T-helper 17 cell (primary cell): ENCODE measurements at places on chromosomes 1 and 21.

- no peak for DNase-seq
Observed at GRCh38 chr1:9438431-9439073, 100.7 kb upstream of the SLC25A33 start.

GRCh38 chr1:48530727-48531351, 58.8 kb upstream of the SPATA6 start:
- DNase-seq, result no peak

DNA sequence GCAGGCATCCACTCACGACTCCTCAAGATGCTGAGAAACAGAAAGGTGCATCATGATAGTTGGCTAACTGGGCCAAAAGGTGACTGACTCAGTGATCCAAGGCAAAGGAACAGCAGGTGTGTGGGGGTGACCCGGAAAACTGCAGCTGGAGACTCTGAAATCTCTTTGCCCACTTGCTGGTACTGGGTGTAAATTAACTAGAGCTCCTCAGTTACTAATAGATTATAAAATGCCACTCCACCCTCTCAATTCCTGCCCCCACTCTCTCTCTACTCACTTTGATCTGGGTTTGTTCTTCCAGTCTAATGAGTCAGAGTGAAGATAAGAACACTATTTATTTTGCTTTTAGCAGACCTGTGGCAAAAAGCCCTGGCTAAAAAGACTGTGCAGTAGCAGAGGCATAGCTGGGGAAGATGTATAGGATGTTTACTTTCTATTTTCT, 7.2 kb upstream of the PIGC start:
- DNase-seq, result no peak

GRCh38 chr1:219564109-219564508, 48.8 kb downstream of the ZC3H11B start:
- no peak for DNase-seq

DNA sequence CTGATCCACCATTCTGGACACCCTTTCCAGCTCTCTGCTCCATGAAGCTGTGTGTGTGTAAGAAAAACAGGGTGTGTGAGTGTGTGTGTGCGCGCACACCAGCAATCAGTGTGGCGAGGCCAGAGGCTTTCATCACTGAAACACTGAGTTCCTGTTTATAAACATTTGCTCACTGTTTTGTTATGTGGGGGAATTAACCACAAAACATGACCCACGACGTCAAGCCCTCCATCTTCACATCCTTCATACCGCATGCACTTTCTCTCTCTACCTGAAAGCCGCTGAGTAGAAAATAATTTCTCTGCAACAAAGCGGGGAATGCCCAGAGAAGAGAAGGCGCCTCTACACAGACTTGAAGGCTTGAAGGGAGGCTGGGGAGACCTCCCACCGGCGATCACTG, 148.9 kb upstream of the IRF2BP2 start:
- peak; percentile 38 for DNase-seq

- no peak for DNase-seq
Observed at GRCh38 chr1:5650283-5651026, 341.8 kb downstream of the NPHP4 start.

- DNase-seq, result no peak
Observed at GRCh38 chr1:78176448-78176847, 130.7 kb downstream of the GIPC2 start.

DNA sequence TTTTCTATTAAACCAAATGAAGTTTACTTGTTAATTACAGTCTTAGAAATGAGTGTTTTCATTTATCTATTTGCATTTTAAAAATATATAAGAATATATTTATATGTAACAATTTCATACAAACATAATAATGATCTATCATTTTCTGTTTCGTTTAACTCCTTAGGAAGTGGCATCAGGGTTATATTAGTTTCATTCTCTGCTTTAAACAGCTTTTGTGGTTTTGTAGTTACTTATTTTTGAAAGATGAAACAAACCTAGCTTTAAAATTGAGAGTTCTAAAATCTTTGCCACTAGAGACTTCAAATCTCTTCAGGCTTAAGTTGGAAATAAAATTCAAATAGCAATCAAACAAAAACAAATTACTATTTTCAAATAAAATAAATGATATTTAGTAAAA, 2110.6 kb downstream of the MRPL39 start:
- no peak for DNase-seq

DNA sequence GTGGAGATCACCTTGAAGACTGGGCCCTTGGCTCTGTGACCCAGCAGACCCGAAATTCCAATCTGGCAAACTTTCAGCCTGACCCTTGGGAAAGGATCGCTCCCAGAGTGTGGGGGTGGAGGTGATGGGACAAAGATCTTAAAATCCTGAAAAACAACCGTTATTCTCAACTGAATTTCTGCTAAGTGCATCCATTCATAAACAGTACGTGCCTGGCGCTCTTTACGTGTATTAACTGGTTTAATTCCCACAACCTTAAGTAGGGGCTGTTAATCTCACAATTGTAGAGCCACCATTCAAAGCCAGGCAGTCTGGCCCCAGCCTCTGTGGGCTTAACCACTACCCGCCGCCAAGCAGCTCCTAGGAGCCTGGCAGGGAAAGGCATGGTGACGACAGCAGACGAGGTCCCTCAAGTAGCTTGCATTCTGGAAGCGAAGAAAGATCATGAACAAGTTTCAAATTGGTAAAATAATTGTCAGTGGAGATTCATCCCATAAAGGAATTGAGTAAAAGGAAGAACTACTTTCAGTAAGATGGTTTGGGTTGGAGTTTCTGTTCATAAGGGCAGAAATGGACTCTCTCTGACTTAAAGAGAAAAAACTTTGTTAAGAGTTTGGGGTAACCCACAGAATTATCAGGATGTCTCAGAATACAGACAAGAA, 11.4 kb upstream of the RGS16 start:
- peak; percentile 54 for DNase-seq

GRCh38 chr1:44237721-44238457, 24.6 kb downstream of the DMAP1 start:
- no peak for DNase-seq

GRCh38 chr1:183273300-183273699, 87.2 kb downstream of the LAMC2 start:
- DNase-seq, result no peak

DNA sequence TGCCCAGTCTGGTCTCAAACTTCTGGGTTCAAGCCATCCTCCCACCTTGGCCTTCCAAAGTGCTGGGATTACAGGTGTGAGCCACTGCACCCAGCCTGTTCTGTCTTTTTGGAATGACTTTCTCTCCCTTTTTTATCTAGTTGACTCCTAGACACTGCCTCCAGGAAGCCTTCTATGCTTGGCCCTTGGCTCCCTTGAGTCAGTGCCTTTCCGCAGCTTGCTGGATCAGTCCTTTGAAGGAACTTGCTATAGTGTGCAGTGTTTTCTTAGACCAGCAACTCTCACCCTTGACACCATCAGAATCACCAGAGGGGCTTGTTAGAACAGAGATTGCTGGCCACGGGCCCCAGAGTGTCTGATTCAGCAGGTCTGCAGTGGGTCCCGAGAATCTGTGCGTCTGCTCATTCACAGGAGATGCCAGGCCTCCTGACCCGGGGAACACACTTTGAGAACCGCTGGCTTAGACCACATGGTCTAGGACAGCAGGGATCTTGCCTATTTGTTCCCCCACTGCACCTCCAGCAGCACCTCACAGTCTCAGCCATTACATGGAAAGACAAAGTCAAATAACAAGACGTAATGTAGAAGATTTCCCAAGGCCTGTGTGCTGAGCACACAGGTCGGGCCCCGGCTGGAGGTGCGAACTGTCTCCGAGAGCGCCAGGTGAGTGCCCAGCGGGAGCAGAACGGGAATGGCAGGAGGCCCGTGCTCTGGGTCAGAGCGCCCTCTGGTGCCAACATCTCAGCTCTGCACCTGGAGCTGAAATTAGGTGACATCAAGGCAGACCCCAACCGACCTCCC, 27.4 kb upstream of the CTPS1 start:
- DNase-seq, result peak; percentile 50

DNA sequence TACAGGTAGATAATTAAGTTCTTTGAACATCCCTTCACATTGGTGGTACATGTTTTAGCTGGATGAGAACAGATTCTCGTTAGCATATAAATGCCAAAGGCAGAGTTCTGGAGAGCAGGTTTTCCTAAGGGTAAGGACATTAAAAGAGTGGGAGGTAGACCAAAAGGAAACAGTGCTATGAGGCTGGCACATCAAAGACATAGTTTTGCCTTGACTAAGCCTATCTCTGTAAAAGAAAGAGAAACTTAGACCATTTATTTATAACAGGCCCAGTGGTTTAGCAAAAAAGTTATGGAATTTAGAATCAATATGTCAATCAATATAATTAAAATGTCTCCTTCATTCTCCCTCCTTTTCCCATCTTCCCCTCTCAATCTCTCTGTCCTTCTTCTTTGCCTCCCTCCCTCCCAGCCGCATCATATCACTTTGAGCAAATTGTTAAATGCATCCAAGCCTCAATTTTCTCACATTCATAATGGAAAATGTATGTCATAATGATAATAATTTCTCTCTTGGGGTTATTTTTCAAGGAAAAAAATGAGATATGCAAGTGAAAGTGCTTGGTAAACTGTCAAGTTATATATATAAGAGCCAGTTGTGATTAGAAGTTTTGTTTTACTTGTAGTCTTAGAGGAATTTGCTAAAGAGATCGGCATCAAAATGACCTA, 209.9 kb upstream of the SGIP1 start:
- no peak for DNase-seq

GRCh38 chr1:33099290-33100118, 18.6 kb downstream of the AZIN2 start:
- peak; percentile 56 for DNase-seq

- no peak for DNase-seq
Observed at GRCh38 chr1:7104339-7104738, 319.1 kb downstream of the CAMTA1 start.

GRCh38 chr21:43328958-43329691, 97.8 kb downstream of the SIK1 start:
- no peak for DNase-seq

GRCh38 chr1:204345438-204345841, 14.3 kb downstream of the PLEKHA6 start:
- DNase-seq, result no peak

DNA sequence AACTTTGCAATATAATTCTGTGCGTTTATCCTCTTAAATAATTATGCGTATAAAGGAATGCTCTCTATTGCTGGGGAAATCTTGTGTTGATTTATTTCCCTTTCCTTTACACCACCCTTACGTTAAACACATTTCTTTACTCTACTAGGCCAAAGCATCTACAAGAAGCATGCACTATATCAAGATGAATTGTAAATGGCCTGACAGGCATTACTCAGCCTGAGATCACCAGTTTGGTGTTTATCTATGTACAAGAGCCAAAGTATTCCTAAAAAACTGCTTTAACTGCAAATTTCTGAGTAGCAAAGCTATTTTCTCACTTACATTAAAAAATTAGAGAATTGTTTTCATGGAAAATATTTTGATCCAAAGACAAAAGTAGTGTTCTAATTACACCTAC, 114.8 kb downstream of the TYW3 start:
- no peak for DNase-seq

DNA sequence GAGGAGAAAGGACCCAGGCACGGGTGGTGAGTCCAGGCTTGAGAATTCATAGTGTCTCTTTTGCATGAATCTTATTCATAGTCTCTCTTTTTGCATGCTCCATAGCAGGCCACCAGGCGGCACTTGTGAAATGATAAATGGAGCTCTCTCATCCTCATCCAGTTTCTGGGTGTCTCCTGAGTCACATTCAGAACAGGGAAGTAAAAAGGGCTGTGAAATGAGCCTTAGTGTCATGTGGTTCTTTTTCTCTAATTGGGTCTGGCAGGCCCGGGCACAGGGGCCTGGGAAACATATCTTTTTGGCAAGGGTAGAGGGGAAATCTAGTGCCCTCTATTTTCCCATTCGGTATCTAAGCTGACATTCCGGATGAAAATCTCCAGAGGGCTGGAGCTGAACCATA, 19.1 kb upstream of the NCF2 start:
- no peak for DNase-seq

GRCh38 chr1:217462159-217462558, 168.7 kb downstream of the GPATCH2 start:
- DNase-seq, result no peak

DNA sequence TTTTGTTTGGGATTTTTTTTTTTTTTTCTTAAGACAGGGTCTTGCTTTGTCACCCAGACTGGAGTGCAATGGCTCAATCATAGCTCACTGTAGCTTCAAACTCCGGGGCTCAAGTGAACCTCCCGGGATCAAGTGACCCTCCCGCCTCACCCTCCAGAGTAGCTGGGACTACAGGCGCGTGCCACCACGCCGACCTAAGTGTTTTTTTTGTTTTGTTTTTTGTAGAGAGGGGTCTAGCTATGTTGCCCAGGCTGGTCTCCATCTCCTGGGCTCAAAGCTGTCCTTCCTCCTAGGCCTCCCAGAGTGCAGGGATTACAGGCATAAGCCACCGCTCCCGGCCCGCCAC, 776 bp downstream of the HLCS start:
- DNase-seq, result no peak

DNA sequence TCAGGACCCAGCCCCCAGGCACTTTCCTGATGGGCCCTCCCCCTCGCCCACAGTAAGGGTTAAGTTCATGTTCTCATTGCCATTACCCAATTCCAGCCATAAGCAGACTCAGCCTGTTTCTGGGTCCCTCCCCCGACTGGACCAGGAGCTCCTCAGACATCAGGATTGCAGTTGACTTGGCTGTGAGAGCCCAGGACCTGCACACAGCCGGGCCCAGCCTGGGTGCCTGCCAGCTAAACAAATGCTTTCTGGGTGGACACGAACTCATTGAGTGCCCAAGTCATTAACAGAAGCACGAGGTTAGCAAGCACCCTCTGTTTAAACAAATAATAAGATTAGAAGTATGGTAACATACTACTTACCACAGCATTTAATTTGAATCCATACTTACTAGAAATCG, 147.9 kb upstream of the POU3F1 start:
- no peak for DNase-seq

GRCh38 chr1:9062846-9063245, 6.6 kb downstream of the SLC2A5 start:
- DNase-seq, result no peak

DNA sequence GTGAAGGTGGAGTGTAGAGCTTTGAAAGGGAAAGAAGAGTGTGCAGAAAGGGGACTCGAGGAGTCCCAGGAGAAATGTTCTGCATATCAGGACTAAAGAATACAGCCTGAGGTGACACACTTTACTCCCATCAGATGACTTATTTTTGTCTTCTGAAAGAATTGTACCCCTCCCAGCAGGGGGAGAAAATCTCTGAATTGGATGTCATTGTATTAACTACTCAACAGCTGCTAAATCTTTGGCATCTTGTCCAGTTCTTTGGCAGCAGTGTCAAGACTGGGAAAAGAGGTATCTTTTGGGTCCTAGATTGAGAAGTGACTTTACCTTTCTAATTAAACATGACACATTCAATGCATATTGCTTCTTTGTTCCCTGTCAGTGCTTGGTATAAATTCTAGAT, 18.9 kb downstream of the UBE4B start:
- DNase-seq, result no peak

GRCh38 chr1:24903955-24904730, 25.9 kb downstream of the RUNX3 start:
- DNase-seq, result no peak

DNA sequence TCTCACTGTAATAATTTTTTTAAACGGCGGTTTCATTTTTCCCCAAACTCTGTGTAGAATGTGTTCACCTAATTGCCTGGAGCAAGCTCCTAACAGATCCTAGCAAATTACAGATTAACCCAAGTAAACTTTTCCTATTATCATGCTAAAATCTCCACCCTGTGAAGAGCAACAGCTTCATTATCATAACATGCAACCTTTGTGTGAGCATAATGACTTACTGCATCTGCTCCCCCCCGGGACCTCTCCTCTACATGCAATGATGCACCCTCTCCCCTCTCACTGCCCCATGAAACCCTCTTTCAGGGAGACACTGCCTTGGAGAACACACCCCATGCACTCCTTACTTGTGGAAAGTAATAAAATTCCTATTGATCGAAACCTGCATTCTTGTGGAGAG, 717.0 kb upstream of the TMPRSS15 start:
- DNase-seq, result no peak
